ENCODE measurements at places on chromosomes 2 and 18. TPM values are rescaled to one million over a fixed set of nuclear protein-coding genes. Genes with fewer than 3 reads are reported as not detected.

DNA sequence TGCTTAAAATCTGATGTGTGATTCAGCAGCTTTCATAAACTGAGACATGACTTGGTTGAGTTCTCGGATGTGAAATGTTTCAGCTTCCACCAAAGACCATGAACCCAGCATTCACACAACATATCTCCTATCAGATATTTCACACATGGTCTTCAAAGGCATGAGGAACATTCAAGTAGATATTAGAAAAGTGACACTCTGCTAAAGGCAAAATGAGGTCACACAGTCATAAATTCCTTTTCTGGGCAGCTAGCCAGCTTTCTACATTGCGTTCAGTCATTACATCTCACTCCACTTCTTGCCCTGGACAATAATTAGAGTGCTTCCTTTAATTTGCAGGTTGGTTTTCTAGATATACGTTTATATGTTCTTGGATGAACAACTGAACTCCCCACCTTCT, 96.7 kb downstream of the GAREM1 start:
- DNase-seq: peak; percentile 37

- DNase-seq: no peak
Observed at GRCh38 chr2:144683966-144684365, 164.0 kb upstream of the ZEB2 start.

GRCh38 chr2:175585496-175585895, 404.0 kb upstream of the ATP5MC3 start:
- no peak for DNase-seq

DNA sequence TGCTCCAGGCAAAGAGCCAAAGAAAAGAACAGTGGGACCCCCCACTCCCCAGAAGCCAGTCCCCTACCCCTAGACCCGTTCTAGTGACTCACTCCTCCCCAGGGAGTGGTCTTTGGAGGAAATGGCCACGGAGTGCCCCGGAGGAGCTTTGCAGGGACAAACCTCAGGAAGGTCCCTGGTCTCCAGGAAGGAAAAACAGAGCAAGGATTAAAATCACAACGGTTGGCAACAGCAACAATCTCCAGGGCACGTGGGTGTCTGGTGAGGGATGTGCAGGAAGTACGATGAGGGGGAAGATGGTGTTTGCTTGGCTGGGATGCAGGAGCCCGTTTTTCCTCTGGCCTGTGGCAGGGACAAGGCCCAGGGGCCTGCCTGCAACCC, 135.0 kb downstream of the SMAD2 start:
- DNase-seq: no peak

GRCh38 chr2:65364986-65365733, 67.2 kb downstream of the SPRED2 start:
- no peak for DNase-seq

DNA sequence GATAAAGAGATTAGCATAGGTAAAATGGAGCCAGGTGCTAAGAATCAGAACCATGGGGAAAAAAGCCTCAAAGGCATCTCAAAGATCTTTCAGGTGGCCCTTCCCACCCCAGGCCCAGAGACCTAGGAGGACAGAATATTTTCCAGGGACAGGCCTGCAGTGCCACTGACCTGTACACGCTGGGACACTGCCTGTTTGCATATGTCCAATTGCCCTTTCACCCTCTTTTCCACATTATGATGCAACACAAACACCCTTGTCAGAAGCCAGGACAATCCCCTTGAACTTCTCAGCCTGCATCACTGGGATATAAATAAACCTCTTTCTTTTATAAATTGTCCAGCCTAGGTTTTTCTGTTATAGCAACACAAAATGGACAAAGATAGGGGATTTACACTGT, 419.1 kb downstream of the TRIB2 start:
- DNase-seq: no peak

IL36G gene
- total RNA-seq: 4.4 TPM

RNF152 gene
- 60.2 TPM for total RNA-seq

MBP gene
- total RNA-seq: 25.1 TPM

Measured in skin of body (tissue), 3 donors.